ENCODE measurements at places on chromosomes 7 and 10.

- no peak for DNase-seq
These were observed 38.3 kb downstream of the NRCAM start for GRCh38 chr7:108417926-108418325.

GRCh38 chr7:66376264-66376945, 171.3 kb downstream of the TPST1 start:
- DNase-seq = no peak

DNA sequence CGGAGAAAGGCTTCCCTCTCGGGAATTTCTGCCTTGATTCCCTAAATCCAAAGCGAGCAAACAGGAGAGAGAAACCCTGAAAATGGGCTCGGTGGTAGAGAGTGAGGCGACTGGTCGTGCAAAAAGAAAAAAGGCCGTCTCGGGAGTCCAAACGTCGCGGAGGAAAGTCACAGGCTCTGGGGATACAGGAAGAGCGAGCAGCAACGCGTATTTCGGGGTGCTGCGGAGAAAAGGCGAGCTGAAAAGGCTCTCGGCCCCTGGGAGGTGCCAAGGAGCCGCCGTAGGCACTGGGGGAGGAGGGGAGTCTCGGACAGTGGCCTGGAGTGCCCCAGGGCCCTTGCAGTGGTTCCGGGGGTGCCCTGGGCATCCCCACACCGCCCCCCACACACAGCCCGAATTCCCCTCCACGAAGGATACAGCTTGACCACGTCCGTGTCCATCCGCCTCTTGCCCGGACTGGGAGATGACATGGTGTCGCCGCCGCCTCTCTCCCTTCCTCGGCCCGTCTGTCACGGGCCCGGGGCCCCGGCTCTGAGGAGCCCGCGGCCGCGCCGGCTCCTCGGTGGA, 591 bp downstream of the UBE2H start:
- no peak for DNase-seq

GRCh38 chr10:73054286-73054685, 42.4 kb downstream of the P4HA1 start:
- DNase-seq = no peak

DNA sequence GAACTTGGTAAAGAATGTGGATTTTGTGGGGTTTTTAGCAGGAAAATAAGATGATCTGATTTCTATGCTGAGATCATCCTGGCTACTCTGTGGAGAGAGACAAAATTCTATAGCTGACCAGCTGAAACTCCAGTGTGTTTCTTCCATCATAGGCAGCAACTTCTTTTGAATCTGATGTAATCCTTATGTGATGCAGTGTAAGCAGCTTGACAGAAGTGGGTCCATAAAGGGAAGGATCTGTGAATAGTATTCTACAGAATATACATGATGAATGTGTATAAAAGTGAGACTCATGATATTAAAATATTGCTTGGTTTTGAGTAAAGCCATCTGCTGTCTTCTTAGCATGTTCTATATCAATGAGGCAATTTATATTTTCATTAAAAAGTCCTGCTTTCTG, 4.4 kb downstream of the MYO3A start:
- DNase-seq = no peak

DNA sequence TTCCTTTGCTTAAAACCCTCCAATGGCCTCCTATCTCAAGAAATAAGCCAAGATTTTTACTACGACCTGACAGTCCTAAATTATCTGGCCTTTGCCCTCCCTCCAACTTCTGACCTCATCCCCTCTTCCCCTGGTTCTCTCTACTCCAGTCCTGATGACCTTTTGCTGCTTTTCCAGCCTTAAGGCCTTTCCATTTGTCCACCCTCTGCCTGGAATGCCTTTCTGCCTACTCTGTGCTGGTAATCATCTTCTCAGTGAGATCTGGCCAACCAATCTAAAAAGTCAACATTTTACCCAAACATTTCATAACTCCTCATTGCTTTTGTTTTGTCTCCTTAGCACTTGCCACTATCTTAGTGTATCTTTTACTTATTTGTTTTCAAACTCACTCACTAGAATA, 75.7 kb downstream of the VPS41 start:
- DNase-seq = no peak

- DNase-seq = no peak
These were observed 82.8 kb upstream of the CPXM2 start for GRCh38 chr10:123974406-123974805.

DNA sequence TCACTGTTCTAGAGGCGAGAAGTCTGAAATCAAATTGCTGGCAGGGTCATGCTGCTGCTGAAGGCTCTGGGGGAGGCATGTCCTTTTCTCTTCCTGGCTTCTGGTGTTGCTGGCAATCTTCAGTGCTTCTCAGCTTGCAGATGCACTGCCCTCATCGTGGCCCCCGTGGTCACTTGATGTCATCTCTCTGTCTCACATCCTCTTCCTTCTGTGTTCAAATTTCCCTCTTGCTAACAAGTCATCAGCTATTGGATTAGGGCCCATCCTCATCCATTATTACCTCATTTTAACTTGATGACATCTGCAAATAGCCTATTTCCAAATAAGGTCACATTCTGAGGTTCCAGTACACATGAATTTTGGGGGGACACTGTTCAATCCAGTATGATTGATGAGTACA, 36.6 kb upstream of the SRGN start:
- peak; percentile 76 for DNase-seq

- DNase-seq = no peak
These were observed 8.6 kb downstream of the VWC2 start for GRCh38 chr7:49781996-49782395.

DNA sequence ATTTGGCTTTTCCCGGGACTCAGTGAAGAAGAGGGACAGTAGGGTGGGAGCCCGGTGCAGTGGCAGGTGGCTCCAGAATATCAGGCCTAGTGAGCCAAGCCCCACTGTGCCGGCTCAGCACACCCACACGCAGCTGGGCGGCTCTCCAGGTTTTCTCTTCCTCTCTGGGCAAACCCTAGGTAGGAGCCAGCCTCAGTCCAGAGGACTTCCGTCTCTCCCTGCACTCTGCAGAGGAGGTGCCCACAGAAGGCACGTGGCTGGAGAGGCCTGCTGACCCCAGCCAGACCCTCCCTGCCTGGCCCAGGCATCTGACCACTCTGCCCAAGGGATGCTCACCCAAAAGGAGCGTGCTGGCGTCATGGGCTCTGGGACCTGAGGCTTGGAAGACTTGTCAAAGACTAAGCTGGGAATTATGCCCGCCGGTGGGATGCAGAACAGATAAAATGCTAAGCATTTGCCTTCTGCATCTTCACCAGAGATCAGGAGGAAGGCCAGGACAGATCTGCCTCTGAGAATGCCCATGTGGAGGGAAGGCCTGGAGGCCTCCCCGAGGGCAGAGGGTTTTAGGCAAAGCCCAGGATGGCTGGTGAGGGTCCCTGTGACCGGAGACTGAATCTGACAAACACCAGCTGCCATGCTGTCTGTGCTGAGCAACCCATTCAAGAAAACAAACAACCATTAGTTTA, 40.2 kb downstream of the TCERG1L start:
- no peak for DNase-seq

- DNase-seq = no peak
These were observed 58.0 kb downstream of the LCOR start for GRCh38 chr10:96890172-96890513.

DNA sequence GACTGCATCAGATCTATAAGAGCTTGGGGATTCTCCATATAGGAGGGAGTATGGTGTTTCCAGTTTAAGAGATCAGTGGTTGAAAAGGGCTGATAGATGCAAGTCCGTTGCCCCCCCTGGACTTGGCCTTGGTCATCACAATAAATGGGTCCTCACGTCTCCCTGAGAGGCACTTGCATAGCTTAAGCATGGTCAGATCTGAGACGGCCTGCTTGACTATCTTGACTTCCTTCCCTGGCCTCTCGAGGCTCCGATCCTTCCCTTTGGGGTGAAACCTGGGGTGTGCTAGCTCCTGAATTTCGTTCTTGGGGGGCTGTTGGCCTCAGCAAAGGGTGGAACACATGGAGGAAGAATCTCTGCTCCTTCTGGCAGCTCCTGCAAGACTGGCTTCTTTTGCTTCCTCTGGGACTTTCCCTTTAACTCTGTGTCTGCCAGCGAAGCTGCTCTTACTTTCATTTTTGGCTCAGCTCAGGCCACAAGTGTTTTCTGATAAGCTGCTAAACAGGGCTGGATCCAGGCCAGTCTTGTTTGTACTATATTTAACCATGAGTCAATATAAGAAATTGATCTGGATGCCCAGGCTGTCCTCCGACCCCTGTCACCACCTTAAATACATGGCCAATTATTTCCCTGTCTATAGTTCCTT, 11.2 kb upstream of the ZNF485 start:
- peak; percentile 56 for DNase-seq

GRCh38 chr7:141792526-141792925, 2.5 kb downstream of the TAS2R5 start:
- no peak for DNase-seq

GRCh38 chr10:29610876-29611647, 23.7 kb downstream of the SVIL start:
- DNase-seq = no peak

DNA sequence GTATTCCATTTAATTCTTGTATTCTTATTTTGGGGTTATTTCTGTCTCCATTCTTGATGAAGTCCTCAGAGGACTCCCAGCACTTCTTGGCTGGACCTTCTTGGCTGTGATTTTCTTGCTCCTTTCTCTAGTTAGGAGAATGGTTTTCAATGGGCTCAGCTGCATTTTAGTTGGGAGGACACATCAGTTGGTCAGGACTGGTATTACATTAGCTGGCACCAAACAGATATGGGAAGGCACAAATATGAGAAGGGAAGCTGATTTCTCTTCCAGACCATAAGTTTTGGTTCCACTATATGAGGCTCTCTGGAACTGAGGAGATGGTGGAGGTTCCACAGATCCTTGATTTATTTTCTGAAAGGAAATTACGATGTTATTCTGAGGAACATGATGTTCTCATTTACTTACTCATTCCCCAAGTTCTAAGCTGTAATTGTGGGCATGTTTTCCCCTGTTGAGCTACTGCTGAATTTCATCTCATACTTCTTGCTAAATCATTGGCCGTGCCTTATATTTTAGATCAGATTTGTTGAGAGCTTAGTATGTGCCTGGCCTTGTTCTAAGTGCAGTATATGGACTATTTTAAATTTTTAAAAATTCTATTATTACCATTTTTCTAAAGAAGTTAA, 261.0 kb downstream of the THSD7A start:
- no peak for DNase-seq

DNA sequence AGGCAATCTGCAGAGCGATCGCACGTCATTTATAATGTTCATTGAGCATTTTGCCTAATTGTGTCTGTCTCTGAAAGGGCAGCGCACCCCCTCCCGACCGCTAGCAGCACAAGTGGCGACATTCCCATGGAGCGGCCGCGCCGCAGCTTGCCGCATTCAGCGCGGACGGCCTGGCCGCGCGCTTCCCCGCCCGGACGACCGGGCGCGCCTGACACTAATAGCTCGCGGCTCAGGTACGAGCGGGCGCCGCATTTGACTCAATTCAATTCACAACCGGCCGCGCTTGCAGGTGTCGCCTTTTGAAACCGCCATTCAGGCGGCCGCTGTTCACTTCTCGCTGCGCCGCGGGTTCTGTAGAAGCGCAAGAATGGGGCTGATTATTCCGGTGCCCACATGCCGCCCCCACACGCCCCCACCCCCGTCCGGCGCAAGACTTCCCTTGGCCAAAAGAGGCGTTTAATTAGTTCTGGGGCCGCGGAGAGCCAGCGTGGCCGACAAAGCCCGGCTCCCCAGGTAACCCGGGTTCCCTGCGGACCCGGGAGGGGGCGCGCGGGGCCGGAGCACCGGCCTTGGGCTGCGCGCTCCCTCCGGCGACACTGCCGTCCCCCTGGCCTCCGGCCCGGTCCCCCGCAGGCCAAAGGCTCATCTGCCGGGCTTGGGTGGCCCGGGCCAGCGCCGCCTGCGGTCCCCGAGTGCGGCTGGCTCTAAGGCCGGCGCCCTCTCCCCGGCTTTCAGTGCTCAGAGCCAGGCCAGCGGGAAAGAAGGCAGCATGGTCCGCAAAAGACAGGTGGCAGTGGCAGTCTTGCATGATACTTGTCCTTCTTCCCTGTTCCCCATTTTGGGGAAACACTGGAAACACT, 18.7 kb upstream of the PTF1A start:
- peak; percentile 36 for DNase-seq

DNA sequence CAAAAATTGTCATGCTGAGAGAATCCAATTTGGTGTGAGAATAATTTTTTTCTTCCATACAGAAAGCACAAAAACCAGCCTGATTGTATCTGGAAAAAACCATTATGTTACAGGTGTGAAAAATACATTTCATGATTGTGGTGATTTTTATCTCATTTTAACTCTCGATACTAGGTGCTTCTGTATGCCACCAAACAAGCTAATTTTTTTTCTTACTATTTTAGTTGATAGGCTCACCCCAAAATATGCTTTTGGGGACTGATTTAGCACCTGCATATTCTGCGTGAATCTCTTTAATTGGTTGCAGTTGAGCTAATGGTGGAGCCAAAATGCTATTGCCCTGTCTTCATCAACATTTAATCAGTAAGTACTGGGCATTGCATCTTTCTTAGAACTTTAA, 1.9 kb downstream of the DMTF1 start:
- DNase-seq = no peak

- DNase-seq = no peak
These were observed 649.1 kb upstream of the SORCS1 start for GRCh38 chr10:107813451-107814162.

GRCh38 chr7:140349144-140349771, 49.1 kb downstream of the SLC37A3 start:
- no peak for DNase-seq

DNA sequence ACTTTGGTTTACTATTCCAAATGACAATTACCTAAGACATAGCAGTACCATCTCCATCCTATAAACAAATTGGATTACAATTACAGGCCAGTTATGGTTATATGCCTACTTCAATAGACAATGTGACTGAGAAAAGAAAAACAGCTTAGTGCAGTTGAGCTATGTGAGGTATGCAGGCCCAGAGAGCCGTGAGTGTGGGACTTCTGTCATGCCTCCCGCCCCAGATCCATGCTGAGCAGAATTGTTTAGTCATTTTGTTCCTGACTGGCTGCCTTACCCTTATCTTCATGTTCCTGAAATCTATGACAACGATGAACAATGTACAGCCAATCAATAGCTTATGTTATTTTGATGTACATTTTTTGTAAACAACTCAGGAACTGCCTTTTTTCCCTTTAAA, 21.7 kb downstream of the LARP4B start:
- no peak for DNase-seq

GRCh38 chr10:34145715-34146114, 669.4 kb downstream of the PARD3 start:
- no peak for DNase-seq

GRCh38 chr10:57952741-57953140, 315.0 kb downstream of the IPMK start:
- no peak for DNase-seq

DNA sequence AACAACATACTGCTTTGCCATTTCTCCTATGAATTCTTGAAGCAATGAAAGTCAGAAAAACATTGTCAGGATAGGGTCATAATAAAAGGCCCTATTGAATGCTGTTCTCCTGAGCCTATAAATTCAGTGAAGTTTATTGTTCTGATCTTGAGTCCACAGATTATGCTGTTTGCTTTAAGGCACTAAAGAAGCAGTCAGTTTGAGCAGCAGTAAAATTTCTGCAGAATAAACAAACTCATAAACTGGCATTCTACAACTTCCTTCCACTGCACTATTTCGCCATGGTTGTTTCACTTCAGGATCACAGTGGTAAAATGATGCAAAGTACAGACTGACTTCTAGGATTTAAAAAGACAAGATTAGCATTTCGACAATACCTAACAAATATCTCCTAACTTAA, 503.2 kb downstream of the SH2D4B start:
- no peak for DNase-seq

GRCh38 chr10:10598297-10598696, 419.4 kb upstream of the CELF2 start:
- peak; percentile 12 for DNase-seq
